ENCODE measurements at places on chromosomes 4 and X.

DNA sequence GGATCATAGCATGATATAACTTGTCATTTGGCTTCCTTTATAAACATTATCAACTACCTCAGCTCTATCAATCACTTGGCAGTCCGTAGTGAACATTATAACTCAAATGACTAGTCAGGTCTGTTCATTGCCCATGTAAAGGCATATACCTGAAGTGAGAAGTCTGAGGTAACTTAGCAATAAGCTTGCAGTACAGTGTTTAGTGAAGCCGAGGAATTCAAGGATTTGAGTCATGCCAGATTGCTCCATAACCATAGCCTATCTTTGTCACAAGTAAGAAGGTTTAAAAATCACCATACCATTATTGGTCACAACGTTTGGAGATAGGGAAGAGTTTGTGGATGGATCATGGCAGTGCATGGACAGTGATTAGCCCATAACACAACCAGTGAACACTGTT lies 41.6 kb downstream of the AR start:
- DNase-seq: no peak

GRCh38 chrX:31223817-31224216 lies 152.0 kb upstream of the FTHL17 start:
- peak; percentile 73 for DNase-seq

- DNase-seq: no peak
These were observed 10.2 kb upstream of the CXCL13 start for GRCh38 chr4:77595364-77595973.

DNA sequence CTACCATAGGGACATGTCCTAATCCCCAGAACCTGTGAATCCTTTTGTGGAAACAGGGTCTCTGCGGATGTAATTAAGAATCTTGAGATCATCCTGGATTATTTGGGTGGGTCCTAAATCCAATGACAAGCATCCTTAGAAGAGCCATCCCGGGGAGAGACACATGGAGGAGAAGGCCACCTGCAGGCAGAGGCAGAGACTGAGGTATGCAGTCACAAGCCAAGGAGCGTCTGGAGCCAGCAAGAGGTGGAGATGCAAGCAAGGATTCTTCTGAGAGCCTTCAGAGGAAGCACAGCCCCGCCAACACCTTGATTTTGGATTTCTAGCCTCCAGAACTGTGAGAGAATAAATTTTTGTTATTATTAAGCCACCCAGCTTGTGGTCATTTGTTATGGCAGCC lies 13.8 kb upstream of the FAT1 start:
- DNase-seq: no peak

DNA sequence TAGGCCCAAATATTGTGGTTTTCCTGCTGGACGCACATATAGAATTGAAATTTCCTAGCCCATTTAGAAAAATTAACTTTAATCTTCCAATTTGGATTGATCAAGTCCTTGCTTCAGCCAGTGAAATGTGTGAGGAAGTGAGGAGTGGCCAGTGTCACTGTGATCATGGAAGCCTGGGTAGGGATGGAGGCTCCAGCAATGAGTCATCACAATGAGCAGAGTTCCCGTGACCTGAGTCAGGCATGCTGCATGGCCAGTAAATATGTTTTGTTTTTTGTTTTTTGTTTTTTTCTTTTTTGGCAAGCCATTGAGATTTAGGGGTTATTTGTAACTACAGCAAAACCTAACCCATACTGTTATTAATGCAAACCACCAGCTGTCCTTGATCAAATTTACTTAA lies 52.1 kb downstream of the IDS start:
- DNase-seq: peak; percentile 64

DNA sequence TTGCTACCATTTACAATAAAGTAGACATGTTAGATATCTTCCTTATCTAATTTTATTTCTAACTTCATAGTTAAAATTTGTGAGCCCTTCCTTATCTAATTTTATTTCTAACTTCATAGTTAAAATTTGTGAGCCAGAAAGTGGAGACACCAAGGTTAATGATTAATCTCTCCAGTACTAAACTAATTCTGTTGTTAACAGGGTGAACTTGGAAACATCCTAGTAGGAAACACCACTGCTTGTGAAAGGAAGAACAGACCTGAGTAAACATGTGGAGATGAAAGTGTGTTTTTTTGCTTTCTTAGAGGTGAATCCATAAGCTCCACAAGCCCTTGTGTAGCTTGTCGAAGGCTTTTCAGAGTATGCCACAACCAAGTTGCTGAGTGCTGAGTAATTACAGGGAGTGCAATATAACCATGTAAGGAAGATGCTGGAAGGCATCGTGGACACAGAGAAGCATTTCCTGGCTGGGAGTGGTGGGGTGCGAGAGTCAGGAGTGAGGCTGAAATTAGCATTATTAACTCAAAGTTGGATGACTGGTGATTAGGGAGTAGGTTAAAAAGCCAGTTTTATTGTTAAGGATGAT lies 118.6 kb upstream of the NEIL3 start:
- DNase-seq: peak; percentile 74

- peak; percentile 24 for DNase-seq
These were observed 3.2 kb upstream of the NEK1 start for GRCh38 chr4:169615467-169616106.

DNA sequence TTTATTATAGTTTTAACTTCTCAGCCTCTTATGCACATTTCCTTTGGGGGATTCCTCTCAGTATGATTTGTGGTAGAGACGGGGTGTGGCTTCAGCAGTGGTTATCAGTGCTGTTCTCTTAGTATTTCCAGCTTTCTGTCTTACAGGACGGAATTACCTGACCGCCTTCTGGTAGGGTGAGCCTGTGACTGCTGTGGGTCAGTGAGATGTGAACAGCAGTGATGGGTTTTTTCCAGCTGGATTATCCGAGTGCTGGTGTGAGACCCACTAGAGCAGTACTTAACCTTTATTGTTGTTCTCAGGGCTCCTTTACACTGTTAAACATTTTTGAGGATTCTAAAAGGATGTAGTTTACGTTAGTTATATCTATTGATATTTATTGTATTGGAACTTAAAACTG lies 135.2 kb downstream of the SLIT2 start:
- no peak for DNase-seq

GRCh38 chr4:184061582-184061981 lies 156.1 kb downstream of the ENPP6 start:
- no peak for DNase-seq

GRCh38 chr4:137430171-137430570 lies 102.1 kb downstream of the PCDH18 start:
- DNase-seq: peak; percentile 22

DNA sequence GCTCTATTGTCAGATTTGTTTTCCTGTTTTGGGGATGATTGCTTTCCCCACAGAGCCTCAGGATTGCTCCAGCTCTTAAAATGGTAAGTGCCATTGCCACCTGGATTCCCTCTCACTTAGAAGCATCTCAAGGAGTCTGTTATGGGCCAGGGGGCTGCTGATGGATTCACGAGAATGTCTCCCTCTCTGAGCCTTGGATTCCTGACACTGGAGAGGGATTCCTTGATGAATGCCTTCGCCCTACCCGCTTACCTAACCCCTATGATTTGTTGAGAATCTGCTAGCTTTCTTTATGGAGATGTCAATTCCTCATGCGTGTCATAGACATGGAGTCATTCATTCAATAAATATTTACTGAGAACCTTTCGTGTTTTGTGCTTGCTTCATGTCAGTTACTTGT lies 36.9 kb upstream of the TENM3 start:
- no peak for DNase-seq

- DNase-seq: no peak
These were observed 43.9 kb downstream of the RASSF6 start for GRCh38 chr4:73576381-73576780.

DNA sequence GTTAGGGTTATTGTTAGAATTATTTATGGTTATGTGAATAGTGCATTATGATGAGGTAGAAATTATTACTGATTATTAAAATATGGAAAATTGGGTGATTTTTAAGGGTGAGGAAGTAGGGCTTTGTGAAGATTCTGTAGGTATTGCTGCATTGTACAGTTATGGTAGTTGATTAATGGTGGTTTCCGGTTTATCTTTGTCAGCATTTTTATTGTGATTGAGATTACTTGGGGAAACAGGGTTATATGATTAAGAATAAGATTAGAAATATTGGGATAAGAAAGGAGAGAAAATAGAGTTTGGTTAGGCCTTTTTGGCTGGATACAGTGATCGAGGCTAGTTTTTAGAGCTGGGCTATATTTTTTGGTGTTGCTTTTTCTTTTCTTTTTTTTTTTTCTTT lies 8.6 kb upstream of the IGBP1 start:
- no peak for DNase-seq

- peak; percentile 92 for DNase-seq
These were observed 908 bp upstream of the TLR6 start for GRCh38 chr4:38857354-38858096.

DNA sequence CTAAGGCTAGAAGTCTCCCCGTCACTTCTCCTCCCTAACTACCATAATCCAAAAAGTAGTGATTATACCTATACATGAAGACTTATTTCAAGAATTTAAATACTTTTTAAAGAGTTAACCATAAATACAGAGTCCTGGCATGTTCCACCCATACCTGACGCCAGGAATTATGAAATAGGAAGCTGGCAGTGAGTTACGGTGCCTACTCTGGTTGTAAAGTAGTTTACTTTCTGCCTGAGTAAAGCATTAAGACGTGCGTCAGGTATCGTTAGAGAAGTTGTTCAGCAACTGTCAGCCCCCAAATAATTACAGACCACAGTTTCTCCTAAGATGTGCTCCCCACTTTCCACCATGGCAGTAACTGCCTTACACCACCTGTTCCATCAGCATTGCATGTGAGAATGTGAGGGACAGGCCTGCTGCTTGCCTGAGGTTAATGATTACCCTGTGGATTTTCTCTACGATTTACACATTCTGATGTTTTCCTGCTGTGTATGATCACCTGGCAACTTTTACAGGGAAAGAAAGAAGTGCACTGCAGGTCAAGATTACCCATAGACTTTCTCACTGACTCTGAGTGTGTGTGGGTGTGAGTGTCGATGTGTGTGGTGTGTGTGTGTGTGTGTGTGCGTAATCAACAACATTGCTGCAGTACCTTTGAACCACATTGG lies 92.3 kb upstream of the SLC7A11 start:
- no peak for DNase-seq

- no peak for DNase-seq
These were observed 38.5 kb upstream of the MSANTD1 start for GRCh38 chr4:3210467-3210866.

- DNase-seq: peak; percentile 83
These were observed 13.8 kb upstream of the SH3TC1 start for GRCh38 chr4:8185295-8185694.

DNA sequence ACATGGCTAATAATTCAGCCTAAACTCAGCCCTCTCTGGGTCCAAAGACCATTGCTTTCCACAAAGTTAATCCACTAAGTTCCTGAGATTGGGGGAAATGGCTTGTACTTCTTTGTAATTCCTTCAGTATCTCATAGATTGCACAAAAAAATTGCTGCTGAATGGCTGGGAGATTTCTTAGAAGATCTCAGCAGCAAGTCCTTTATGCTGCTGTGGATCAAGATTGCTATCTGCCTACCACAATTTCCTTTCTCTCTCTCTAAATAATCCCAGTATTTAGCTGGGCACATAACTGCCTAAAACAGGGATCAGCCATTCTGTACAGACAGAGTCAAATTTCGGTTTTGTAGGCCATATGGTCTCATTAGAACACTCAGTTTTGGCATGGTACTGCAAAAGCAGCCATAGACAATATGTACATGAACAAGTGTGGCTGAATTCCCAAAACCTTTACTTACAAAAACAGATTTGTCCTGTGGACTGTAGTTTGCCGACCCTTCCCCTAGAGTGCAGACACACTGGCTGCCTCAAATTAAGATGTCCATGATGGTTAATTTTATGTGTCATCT lies 18.5 kb upstream of the HOPX start:
- no peak for DNase-seq

DNA sequence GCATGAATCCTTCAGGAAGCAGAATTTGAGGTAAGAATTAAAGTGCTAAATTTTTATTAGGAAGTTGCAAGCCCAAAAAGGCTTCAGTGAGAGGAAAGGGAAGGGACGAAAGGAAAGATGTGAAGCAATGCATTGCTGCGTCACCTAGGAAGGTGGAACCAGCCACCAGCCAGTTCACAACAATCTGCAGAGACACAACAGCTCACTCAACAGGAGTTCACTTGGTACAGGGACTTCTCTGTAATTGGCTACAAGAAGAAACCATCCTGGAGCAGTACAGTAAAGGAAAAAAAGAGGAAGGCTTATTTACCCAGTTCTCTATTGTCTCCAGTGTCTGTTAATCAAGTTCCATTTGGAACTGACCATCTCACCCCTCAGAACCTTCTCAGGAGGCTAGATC lies 157.6 kb downstream of the HNRNPD start:
- no peak for DNase-seq

DNA sequence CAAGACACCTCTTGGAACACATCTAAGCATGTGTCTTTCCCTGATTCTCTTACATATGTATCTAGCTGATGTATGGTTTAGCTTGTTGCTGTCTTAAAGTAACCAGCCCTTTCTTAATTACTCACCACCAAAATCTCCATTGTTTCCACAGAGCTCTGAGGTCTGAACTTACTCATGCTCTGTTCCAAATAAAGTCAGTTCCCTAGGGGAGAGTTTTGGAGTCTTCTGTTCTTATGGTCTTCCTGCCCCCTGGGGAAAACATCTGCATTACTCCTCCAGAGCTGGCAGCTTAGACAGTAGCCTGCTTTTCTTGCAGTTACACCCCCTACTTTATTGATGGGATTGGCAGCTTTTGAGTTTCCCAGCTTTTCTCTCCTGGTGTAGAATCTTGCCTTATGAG lies 125.8 kb downstream of the EDA start:
- no peak for DNase-seq

DNA sequence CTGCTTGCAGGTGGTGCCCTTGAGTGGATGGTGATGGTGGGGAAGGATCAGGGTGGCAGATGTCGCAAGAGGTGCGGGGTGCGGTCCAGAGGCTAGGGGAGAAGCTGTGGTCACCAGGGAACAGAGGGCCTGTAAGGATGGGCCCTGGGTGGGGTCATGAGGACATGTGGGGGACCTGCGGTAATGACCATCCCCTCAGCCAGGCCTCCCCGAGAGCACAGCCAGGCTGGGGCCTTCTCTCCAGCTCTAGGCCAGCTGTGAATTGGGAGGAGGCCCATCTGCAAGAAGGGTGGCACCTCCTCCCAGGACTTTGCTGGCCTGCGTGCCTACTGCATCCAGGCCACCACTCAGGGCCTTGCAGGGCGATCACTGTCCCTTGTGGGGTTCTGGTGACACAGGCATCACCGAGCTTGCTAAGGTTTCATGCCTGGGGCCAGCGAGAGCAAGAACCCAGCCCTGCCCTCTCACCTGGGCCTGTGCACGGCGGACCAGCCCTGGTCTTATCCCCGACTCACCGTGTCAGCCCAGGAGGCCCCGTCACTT lies 34.1 kb upstream of the MXD4 start:
- no peak for DNase-seq

- DNase-seq: peak; percentile 9
These were observed 706 bp downstream of the CHIC1 start for GRCh38 chrX:73563738-73564068.

Data from EH (cell line).